Stomach (tissue), 19 donors: ENCODE measurements at places on chromosomes 6 and 20.

GRCh38 chr6:129730477-129731165, 20.6 kb upstream of the ARHGAP18 start:
- DNase-seq = no peak

GRCh38 chr6:38163186-38164130, 343.9 kb downstream of the ZFAND3 start:
- no peak for DNase-seq

DNA sequence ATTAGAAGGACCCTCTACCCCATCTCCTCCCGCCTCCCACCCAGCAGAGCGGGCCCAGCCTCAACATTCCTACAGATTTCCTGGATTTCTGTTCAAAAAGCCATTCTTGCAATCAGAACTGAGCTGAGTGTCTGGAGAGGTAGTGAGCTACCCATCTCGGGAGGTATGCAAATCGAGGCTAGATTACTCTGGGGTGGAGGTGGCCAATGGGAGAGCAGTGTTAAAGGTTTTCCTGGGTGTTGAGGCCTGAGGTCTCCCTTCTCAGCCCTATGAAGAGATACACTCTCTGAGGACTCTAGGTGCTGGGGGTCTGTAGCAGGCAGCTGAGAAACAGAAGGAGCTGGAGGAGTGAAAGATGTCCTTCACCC, 57.0 kb downstream of the CD40 start:
- no peak for DNase-seq

DNA sequence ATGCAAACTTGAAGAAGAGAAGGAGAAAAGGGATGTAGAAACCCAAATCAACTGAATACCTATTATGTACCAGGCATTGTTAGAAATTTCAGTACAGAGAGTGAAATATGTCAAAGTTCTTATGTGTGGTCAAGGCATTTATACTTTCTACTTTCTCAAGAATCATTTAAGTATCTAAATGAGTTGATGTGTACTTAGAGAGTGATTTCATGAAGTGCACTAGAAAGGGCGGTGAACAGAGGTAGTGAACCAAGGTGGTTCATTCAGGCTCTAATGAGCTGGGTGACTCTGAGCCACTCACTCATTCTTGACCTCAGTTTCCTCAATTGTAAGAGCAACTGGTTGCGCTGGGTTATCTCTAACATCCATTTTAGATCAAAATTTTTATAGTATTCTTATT, 3.3 kb downstream of the PDE7B start:
- DNase-seq = no peak

GRCh38 chr6:135861189-135861588, 9.7 kb downstream of the PDE7B start:
- no peak for DNase-seq

GRCh38 chr6:101716387-101716786, 322.9 kb downstream of the GRIK2 start:
- no peak for DNase-seq

- no peak for DNase-seq
Measured at GRCh38 chr20:41935259-41935791, 317.1 kb upstream of the CHD6 start.
